ENCODE measurements at places on chromosomes 7 and 10.

DNA sequence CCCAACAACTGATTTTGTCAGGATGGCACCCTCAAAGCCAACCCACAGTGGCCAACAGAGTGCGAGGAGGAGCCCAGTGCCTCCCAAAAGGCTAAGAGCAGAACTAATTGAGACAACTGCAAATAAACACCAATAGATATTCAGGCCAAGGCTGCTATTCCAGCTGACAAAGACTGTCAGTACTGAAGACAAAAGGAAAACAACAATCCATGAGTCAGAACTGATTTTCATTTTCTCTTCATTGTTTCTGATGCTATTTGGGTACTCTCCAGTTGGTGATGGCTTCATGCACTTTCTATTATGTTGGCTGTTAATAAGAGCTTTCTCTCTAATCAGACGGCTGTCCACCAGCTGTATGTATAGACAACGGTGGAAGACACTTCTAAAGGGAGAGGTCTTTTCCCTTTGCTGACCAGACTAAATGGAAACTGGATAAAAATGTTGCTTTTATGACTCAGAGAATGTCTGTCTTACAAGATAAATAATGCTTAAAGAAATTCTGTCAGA is 515.9 kb downstream of the PARD3 start:
- DNase-seq: no peak

DNA sequence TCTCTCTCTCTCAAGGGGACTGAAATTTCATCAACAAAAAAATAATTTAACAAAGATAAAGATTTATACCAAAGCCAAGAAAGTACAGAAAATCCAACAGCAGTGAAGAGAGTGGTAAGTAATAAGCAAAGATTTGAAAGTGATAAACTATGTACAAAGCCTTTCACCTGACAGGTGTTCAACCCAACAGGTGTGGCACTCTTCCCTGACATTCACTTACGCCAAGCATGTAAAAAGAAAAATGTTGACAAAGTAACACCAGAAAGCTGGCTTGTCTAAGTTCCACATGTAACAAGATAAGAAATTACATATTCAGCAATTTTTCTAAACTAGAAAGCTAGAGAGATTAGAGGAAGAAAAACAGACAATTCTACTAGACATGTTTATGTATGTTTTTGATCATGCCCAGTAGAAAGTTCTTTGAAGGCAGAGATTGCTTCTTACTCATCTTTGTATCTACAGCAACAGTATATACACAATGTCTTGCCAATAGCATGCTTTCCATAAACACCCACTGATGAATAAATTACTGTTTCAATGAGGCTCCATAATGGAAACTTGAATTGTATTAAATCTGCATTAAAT is 468.5 kb downstream of the PARD3 start:
- DNase-seq: no peak

DNA sequence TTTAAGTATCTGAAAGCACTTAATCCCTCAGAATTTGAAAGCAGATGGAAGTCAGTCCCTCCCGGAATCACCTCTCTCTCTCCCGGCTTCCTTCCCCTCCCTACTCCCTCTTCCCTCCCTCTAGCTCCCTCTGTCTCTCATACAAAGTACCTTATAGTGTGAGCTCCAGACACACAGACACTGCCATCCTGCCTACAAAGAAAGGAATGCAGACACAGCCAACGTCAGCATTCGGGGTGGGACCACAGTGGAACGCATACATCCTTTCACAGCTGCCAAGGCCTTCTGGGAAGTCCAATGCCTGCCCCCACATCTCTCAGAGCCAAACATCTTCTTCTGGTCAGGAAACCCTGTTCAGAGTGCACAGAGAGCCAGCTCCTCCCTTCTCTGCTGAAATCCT is 9.3 kb downstream of the NOD1 start:
- no peak for DNase-seq

GRCh38 chr10:100873827-100874326 is 38.9 kb upstream of the SLF2 start:
- DNase-seq: no peak

Data from T-helper 9 cell (primary cell).